ENCODE measurements at places on chromosomes 1 and 21.

- no peak for DNase-seq
Measured at GRCh38 chr1:26372039-26372438, 511 bp downstream of the ZNF683 start.

- no peak for DNase-seq
Measured at GRCh38 chr1:95085376-95085775, 12.6 kb upstream of the ALG14 start.

GRCh38 chr1:60825593-60825992, 256.8 kb upstream of the NFIA start:
- DNase-seq, result no peak

DNA sequence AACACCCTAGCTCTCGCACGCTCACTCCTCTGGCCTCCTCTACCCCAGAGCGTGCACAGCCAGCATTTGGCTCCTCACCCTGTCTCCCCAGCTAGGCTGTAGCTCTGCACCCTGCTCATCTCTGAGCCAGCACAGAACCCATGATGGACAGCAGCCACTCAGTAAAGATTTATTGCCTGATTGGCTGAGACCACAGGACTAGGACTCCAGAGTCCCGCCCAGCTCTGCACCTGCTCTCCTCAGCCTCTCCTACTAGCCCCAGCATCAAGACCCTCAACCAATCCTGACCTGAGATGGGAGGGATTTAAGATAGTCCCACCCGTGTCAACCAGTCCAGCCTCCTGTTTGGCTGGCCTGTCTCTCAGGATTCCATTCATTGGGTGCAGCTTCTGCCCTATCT, 9.3 kb downstream of the C1QB start:
- DNase-seq, result no peak

- no peak for DNase-seq
Measured at GRCh38 chr1:211336775-211337174, 10.1 kb downstream of the TRAF5 start.

- no peak for DNase-seq
Measured at GRCh38 chr1:174448531-174448883, 743 bp downstream of the GPR52 start.

GRCh38 chr21:21751286-21751685, 753.1 kb downstream of the NCAM2 start:
- no peak for DNase-seq

- DNase-seq, result no peak
Measured at GRCh38 chr21:45459171-45460010, 54.4 kb downstream of the COL18A1 start.

DNA sequence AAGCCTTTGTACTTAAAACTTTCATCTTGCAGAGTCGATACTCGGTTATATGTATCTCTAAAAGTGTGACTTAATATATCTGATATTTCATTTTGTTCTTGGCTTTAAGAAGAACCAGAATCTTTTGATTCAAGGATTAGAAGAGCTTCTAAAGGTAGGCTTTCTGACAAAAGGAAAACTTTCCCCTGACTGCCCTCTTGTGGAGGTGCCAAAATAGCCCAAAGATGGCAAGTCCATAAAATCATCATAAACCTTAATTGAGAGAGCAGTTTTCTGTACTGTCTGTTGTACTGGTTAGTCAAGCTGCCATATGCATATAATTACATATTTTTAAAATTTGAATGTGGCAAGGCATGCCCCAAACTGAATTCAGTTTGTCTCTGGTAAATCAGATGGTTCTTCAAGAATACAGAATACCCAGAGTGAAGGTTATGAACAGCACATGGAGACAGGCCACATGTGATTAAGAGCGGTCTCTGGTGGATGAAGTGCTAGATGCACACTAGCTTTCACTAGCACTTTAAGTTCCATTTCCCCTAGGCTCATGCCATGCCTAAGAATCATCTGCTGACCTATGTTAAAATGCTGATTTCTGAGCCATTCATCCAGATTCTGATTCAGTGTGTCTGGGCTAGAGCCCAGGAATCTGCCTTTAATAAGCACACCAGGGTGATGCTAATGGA, 27.7 kb upstream of the ELAVL4 start:
- DNase-seq, result no peak

- DNase-seq, result no peak
Measured at GRCh38 chr1:192099328-192099727, 58.9 kb upstream of the RGS18 start.

- DNase-seq, result no peak
Measured at GRCh38 chr1:67545364-67545763, 115.2 kb upstream of the SERBP1 start.

DNA sequence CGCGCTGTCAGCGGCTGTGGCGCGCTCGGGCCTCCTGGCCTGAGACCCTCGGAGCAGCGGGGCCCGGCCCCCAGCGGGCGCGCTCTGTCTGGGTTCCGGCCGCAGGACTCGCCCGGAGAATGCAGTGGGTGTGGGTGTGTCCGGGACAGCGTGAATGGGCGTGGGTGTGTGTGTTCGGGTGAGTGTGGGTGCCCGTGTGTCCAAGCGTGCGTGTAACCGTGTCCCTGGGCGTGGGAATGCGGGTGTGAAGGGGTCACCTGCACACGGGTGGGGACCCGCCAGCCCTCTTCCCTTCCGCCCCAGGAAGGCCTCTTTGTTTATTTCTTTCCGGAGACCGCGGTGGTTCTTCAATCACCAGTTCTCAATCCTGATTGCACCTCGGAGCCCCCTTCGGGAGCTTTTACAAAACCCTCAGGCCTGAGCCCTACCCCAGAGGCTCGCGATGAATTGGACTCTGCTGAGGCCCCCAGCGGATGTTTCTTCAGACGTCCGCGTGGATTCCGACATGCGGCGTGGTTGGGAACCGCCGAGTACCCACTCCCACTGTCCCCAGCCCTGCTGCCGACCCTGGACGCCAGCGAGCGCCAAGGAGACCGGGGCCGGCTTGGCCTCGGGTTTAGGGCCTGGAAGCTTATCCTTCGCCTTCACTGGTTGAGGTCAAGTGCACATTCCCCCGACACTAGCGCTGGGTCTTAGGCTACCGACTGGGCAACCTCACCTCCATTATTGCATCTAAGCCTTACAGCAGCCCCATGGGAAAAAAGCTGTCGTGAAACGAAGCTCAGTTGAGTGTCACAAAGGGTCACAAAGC, 19.3 kb downstream of the SERTAD4 start:
- DNase-seq, result no peak

DNA sequence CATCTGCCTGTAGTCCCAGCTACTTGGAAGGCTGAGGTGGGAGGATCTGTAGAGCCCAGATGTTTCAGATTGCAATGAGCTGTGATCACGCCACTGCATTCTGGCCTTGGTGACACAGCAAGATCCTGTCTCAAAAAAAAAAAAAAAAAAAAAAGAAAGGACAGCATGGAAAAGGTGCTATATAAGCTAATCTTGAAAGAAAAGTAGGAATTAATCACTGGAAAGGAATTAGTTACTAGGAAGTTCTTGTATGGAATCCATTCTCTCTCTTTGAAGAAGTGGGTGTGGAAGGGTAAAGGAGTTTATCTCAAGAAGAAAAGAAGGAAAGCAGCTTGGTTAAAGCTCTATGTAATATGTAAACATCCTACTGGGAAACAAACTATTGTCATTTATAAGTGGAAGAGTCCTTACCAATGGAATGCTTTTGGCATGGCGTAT, 339.2 kb downstream of the DPYD start:
- no peak for DNase-seq

GRCh38 chr1:81731989-81732388, 68.7 kb upstream of the ADGRL2 start:
- no peak for DNase-seq

DNA sequence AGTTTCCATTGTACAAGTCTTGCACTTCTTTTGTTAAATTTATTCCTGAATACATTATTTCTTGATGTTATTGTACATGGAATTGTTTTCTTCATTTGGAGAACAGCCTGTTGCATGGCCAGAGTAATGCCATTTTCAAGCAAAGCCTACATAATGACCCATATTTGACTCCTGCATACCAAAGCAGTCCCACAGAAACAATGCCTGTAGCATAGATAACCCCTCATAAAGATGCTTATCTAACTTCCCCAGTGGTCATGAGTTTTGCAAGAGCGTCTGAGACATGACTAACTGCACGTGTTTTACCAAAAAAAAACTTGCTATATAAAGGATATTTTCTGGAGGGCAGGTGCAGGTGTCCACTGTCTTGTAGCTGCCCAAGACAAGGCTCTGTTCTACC, 30.3 kb upstream of the RLF start:
- no peak for DNase-seq

DNA sequence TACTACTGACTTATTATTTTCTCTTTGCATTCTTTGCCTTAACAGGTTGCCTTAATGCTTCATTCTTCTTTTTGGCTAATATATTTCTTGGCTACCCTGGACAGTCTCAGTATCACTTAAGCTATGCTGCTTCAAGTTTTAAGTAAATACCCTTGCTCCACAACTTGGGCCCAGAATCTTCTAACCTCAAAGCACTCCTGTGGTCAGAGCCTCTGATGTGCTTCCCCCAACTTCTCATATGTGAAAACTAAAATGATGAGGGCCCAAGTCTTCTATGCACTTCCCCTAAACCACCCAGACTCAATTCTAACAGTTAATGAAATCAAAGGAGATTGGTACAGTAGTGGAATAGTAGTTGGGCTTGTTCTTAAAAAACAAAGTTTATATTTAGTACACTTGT, 314.1 kb downstream of the PLPP3 start:
- no peak for DNase-seq

DNA sequence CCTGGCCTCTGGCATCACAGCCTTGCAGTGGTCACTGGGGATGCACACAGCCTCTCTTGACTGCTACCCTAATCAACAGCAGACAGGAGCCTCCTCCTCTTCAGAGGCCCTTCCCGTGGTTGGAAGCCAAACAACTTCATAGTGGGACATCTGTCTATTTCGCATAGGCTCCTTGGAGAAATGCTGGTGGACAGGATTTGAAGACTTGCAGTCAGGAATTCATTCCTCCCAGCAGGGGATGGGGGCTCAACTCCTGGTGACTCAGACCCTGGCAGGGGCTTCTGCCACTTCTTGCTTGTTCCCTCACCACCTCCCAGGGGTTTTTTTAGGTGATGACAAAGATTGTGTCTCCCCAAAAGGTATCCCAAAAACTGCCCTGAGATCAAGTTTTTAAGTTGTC, 191.7 kb upstream of the CAMK1G start:
- DNase-seq, result no peak

DNA sequence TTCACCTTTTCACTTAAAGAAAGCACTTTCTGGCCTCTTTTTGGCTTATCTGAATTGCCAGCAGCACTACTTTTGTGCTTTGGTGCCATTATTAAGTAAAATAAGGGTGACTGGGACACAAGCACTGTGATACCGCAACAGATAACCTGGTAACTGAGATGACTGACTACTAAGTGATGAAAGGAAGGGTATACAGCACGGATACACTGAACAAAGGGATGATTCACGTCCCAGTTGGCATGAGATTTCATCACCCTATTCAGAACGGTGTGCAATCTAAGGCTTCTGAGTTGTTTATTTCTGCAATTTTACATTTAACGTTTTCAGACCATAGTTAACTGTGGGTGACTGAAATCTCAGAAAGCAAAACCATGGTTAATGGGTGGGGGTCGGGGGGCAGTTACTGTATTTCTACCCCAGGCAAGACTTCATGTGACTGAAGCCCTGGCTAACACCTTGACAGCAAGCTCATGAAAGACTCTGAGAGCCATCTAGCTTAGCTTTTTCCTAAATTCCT, 102.8 kb downstream of the CLIC6 start:
- peak; percentile 60 for DNase-seq

GRCh38 chr1:185661971-185662370, 72.2 kb upstream of the HMCN1 start:
- no peak for DNase-seq

DNA sequence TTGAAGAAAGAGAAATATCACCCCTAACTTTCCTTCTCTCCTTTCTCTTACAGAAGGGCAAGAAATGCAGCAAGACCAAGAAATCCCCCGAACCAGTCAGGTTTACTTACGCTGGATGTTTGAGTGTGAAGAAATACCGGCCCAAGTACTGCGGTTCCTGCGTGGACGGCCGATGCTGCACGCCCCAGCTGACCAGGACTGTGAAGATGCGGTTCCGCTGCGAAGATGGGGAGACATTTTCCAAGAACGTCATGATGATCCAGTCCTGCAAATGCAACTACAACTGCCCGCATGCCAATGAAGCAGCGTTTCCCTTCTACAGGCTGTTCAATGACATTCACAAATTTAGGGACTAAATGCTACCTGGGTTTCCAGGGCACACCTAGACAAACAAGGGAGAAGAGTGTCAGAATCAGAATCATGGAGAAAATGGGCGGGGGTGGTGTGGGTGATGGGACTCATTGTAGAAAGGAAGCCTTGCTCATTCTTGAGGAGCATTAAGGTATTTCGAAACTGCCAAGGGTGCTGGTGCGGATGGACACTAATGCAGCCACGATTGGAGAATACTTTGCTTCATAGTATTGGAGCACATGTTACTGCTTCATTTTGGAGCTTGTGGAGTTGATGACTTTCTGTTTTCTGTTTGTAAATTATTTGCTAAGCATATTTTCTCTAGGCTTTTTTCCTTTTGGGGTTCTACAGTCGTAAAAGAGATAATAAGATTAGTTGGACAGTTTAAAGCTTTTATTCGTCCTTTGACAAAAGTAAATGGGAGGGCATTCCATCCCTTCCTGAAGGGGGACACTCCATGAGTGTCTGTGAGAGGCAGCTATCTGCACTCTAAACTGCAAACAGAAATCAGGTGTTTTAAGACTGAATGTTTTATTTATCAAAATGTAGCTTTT, 2.4 kb downstream of the CCN1 start:
- DNase-seq, result peak; percentile 78

GRCh38 chr1:116807394-116808199, 53.4 kb downstream of the CD2 start:
- DNase-seq, result peak; percentile 72

DNA sequence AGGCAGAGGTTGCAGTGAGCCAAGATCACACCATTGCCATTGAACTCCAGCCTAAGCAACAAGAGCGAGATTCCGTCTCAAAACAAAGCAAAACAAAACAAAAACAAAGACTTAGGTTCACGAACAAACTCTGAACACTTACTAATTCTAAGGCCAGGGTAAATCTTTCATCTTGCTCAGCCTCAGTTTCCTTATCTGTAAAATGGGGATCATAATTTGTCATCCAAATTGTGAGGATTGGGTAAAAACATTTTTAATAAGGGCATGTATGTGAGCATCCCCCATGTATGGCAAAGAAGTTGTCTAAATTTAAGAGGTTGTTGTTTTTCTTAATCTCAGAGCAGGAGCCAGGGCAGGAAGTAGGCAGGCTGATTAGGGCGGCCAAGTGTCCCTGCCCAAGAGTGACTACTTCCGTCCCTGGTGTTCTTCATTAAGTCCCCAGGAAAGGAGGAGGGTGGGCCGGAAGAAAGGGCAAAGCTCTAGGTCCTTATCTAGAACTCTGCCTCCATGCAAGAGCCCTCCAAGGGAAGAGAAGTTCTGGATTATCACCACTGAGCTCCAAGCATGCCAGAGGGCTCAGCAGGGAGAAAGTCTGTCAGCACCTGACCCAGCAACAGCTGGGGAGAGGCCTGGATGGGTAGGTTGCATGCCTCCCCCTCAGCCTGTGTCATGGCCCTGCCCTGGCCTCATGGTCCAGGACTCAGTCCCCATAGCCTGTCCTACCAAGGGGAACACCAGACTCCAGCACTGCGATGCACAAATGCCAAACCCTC, 49.9 kb upstream of the CLIC4 start:
- DNase-seq, result no peak

All from esophagus muscularis mucosa (tissue), 4 donors.